ENCODE measurements at places on chromosomes 2 and 18.
A peak's percentile ranks its signal among the peaks of the same experiment; 100 is the strongest.

- DNase-seq, result no peak
Measured at GRCh38 chr2:41965909-41966295, 81.9 kb upstream of the PKDCC start.

DNA sequence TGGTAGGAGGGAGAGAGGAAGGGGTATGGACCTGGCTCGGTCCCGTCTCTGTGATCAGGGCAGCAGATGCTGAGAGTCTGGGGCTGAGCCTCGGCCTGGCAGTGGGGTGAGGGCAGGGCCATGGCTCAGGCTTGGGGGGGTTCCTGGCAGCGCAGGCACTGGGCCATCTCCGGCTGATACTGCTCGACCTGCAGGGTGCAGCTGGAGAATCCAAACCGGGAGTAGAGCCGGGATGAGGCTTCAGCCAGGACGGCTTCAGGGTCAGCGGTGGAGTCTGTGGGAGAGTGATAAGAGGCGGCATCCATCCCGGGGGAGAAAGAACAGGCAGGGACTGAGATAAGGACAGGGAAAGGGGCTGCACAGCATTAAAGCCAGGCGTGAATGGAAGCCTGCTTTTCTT, 7.7 kb downstream of the SLC30A3 start:
- DNase-seq, result no peak

DNA sequence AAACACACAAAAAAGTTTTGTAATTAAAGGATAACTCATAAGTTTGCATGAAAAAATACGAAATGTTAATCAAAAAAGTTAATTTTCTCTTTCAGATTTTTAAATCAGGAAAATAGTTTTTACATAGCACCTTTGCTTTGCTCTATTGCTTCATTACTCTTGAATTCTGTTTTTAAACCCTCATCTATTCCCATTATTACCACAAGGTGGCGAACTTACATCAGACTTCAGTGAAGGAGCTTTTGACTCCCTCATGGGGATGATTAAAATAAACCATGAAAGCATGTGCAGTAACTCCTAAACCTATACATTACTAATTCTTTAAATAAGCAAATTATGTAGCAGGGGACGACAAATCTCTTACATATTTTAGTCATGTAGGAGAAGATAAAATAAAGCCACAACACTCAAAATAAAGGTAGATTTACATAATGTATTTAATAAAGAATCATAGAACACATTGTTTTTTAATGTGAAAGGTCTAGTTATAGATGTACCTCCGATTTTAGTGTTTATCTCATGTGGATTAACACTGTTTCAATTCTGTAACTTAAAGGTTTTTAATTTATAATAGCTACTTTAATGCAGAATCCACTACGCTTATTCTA, 105.2 kb downstream of the NETO1 start:
- DNase-seq, result peak; percentile 70

GRCh38 chr2:183426825-183427224, 302.6 kb downstream of the NUP35 start:
- no peak for DNase-seq

DNA sequence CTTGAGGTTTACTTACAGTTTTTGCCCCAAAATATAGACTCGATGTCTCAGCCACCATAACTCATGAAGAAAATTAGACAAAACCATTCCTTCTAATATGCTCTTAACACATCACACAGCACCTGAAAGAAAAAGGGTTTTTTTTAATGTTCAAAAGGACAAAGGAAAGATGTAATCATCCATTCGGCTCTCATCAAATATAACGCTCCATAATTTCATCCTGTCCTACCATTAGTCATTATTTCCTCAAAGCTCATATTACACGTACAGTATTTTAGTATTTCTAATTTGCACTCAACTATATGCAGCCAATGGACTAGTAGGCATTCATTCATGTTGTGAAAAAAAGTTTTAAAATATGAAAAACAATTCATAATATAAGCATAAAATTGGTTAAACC, 24.8 kb downstream of the ESCO1 start:
- DNase-seq, result no peak

GRCh38 chr2:33130544-33130943, 183.8 kb downstream of the LTBP1 start:
- no peak for DNase-seq

- DNase-seq, result no peak
Measured at GRCh38 chr2:214169736-214170135, 241.1 kb upstream of the VWC2L start.

GRCh38 chr2:152200565-152201465, 25.3 kb upstream of the STAM2 start:
- DNase-seq, result peak; percentile 62

- no peak for DNase-seq
Measured at GRCh38 chr2:200751786-200752185, 59.9 kb upstream of the BZW1 start.

- no peak for DNase-seq
Measured at GRCh38 chr18:51185075-51185474, 12.4 kb downstream of the MEX3C start.

DNA sequence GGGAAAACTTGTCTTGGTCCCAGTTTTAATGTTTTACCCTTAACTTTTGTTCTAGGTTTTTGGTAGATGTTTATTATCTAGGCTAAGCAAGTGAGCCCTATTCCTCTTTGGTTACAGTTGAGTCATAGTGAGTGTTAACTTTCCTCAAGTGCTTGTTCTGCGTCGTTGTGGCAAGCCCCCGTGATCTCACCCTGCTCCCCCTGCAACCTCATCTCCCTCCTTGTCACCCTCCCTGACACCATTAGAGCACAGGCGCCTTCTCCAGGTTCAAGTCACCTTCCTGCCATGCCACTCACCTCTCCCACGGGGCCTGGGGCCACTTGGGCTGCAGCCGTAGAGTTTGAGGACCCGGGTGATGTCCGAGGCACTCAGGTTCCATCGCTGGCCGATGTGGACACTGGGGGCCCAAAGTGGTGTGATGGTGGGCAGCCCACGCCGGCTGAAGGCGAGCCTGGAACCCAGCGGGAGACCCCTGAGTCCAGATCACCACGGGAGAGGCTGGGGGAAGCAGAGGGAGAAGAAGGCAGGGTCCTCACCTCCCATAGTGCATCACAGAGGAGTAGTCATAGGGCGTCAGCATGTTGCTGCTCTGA, 8.7 kb downstream of the ASTL start:
- DNase-seq, result no peak

- no peak for DNase-seq
Measured at GRCh38 chr2:197704434-197705120, 592 bp upstream of the MARS2 start.

DNA sequence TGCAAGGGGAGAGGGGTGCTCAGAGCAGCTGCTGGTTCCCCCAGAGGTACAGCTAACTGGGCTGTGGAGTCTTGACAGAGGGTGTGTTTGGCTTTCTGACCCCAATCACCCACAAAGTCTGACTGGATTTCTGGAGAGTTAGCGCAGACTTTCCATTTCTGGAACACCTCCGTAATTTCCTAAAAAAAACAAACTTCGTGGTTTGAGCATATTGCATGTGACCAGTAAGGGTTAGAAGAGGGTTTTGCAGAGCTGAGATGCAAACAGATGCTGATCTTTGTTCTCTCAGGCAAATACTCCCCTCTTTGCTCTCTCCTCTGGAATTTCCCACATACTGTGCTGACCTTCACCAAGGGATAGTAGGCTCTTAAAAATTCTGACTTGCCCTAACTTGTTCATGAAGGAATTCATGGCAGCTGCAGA, 44.5 kb upstream of the TMEM247 start:
- peak; percentile 93 for DNase-seq

DNA sequence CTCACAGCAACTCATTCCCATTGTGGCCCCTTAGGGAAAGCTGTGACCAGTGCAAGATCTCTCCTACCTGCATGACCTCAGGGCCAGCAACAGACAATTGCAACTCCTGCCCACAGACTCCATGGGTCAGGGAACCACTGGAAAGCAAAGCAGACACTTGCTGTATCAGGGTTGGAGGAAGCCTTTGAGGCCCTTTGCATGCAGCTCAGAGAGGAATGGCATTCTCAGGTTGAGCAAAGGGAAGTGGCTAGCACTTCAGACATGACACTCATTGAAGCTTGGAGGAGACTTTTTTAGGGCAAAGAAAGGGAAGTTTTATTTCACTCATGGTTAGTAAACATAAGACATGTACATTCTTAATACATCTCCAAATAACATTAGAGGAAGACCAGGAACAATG, 22.1 kb downstream of the IL1F10 start:
- DNase-seq, result no peak

DNA sequence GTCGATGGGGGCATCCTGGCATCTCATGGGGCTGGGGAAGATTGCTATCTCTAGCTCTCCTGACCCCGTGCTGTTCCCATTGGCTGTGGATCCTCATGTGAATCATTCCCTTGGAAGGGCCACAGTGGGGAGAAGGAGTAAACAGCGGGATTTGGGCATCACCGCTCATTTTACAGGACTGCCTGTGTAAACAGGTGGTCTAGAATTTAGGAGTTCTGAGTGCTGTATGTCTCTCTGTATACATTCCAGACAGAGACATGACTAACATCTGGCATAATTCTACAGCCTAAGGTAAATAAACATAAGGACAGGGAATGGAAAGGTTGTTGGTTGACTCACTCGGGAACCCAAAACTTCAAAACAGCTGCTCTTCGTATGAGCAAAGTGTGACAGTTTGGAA, 92.7 kb downstream of the COPS8 start:
- peak; percentile 79 for DNase-seq

GRCh38 chr2:122001441-122001874, 246.0 kb downstream of the TSN start:
- DNase-seq, result no peak

DNA sequence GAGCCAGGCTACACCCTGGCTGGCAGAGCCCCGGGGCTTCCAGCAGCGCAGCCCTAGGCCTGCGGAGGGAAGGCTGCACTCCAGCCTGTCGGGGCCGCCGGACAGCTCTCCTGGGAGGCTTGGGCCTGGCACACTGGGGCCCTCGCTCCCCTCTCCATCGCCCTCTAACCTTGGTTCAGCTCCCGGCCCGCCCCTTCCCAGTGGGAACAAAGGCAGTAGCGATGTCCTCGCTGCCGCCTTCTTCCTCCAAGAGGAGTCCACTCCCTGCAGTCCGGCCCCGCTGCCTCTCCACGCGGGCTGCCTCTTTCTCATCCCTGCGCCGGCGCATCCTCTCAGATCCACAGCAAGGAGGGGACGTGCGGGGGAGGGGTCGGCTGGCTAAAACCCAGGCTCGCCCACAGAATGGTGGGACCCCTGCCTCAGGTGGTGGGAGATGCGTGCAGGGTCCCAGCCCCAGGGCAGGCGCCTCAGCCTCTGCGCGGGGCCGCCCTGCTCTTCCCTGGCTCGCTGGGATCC, 138.1 kb downstream of the TWIST2 start:
- no peak for DNase-seq

GRCh38 chr2:180933332-180933731, 47.1 kb upstream of the UBE2E3 start:
- DNase-seq, result no peak

GRCh38 chr2:212402316-212402715, 136.3 kb downstream of the ERBB4 start:
- DNase-seq, result no peak

DNA sequence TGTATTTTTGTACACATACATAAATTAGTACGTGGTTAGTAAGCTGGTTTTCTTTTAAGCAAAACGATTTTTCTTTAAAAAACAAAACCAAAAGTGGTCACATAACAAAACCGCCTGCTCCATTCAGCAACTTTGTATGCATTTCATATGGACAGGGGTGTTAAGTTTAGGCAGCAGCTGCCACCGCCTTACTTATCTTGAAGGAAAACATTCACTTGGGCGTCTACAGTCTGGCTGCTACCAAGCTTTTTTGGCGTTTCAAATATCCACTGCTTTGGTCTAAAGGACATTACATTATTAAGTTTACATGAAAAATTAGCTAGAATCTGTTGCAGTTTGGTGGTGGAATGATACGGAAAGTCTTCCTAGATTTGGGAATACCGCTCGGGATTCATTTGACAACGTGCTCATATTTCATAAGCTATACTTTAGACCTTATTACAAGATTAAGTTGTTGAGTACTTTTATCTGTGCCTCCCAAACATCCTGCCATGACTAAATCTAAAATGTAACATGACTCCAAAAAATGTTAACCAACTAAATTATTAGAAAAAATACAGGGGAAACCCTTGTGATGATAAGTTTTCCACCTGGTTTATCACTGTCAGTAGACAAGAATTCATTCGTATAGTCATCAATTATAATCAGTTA, 214.8 kb downstream of the NEDD4L start:
- DNase-seq, result peak; percentile 47

- no peak for DNase-seq
Measured at GRCh38 chr2:227848586-227848985, 22.8 kb upstream of the DAW1 start.

DNA sequence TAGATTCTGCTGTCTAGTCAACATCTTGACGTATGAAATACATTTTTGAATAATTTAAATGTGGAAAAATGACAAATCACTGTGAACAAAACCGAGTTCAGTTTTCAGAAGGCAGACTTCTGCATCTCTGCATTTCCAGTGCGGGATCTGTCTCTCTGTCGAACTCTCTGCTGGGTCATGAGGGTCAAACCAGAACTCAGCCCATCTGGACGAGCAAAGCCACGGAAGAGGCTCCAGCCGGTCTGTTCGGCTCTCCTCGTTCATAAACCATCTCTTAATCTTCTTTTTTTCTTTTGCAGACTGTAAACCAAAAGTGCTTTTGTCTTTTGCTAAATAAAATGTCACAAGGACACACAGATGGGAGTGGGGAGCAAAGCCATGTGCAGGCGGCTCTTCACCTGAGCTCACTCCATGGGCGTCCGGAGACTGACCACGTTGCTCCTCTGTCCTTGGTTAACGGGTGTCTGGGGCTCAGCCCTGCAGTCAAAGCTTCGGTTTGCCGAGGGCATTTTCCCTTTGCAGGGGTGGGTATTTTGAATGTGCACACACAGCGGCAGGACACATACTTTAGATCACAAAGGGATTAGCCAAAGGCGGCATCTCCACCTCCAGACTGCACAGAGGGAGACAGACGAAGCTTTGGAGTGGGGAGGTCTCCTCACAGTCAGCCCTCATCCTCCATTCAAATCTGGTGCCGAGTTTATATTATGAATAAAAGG, 737.9 kb upstream of the SALL3 start:
- DNase-seq, result no peak

- DNase-seq, result no peak
Measured at GRCh38 chr2:236536727-236537398, 32.8 kb upstream of the ACKR3 start.

- DNase-seq, result no peak
Measured at GRCh38 chr2:60963190-60963589, 54.3 kb upstream of the PEX13 start.

DNA sequence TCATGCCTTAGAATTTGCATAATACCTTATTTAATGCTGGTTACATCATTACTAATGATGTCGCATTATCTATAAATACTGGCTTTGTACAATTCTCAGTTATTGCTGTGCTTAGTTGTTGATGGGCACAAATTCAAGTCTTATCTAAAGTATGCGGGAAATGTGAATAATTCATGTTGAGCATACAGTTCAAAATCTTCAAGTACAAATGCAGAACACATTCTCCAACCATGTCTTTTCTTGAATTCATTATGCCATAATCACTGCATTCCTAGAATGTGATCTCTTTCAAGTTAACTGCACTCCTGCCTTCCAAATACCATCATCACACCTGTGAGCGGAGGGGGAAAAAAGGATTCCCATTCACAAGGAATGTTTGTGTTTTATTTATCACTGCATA, 337.0 kb downstream of the MBD2 start:
- DNase-seq, result no peak

- DNase-seq, result no peak
Measured at GRCh38 chr18:22428672-22429071, 11.0 kb upstream of the CTAGE1 start.

Measured in SJCRH30 (cell line).